ENCODE measurements at places on chromosomes 11 and 22.

- no peak for DNase-seq
These were observed 47.8 kb downstream of the PARVB start for GRCh38 chr22:44071781-44072326.

- no peak for DNase-seq
These were observed 29.8 kb upstream of the CREB3L1 start for GRCh38 chr11:46247659-46248058.

GRCh38 chr11:59273373-59273841 is 60.7 kb upstream of the MPEG1 start:
- no peak for DNase-seq

- DNase-seq: peak; percentile 14
These were observed 952.5 kb upstream of the FAT3 start for GRCh38 chr11:91272089-91272488.

DNA sequence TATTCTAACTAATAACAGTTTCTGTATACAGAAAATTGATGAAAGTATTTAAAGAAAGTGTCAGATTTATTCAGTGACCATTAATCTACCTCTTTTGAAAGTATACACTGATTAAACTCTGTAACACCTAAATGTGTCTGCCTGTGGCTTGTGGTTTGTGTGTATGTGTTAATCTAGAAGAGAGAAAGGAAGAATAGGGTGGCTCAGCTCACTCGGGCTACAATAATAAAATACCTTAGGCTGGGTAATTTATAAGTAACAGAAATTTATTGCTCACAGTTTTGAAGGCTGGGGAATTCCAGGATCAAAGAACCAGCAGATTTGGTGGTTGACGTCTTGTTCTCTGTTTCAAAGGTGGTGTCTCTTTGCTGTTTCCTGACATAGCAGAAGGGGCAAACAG is 13.6 kb upstream of the OR5AS1 start:
- no peak for DNase-seq

- DNase-seq: no peak
These were observed 62.4 kb upstream of the IGLL5 start for GRCh38 chr22:22825213-22825593.

GRCh38 chr11:119625206-119625978 is 103.6 kb downstream of the NECTIN1 start:
- DNase-seq: no peak

GRCh38 chr11:120098503-120099020 is 39.4 kb downstream of the TRIM29 start:
- no peak for DNase-seq

DNA sequence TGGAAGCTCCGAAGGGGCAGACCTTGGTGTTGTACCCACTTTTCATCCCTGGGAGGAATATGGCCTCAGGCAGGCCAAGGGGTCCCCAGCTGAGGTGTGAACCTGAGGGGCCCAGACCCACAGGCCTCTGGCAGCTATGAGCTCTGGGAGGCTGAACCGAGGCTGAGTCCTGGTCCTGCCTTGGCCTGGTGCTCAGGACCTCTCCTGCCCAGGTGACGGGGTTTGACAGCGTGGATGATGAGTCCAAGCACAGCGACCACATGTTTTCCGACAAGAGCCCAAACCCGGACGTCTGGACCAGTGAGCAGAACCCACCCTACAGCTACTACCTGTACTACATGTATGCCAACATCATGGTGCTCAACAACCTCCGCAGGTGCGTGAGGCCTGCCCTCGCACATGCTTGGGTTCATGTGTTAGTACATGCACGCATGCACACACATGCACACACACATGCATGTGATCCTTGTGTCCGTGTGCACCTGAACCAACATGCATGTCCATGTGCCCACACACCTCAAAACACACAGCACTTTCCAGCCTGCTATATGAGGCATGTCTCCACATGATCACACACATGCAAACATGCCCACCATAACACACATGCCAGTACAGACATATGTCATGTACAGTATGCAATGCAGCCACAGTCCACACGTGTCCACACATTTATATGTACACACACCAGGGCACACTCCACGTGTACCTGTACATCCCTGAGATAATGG is 40.9 kb downstream of the RNF141 start:
- no peak for DNase-seq

DNA sequence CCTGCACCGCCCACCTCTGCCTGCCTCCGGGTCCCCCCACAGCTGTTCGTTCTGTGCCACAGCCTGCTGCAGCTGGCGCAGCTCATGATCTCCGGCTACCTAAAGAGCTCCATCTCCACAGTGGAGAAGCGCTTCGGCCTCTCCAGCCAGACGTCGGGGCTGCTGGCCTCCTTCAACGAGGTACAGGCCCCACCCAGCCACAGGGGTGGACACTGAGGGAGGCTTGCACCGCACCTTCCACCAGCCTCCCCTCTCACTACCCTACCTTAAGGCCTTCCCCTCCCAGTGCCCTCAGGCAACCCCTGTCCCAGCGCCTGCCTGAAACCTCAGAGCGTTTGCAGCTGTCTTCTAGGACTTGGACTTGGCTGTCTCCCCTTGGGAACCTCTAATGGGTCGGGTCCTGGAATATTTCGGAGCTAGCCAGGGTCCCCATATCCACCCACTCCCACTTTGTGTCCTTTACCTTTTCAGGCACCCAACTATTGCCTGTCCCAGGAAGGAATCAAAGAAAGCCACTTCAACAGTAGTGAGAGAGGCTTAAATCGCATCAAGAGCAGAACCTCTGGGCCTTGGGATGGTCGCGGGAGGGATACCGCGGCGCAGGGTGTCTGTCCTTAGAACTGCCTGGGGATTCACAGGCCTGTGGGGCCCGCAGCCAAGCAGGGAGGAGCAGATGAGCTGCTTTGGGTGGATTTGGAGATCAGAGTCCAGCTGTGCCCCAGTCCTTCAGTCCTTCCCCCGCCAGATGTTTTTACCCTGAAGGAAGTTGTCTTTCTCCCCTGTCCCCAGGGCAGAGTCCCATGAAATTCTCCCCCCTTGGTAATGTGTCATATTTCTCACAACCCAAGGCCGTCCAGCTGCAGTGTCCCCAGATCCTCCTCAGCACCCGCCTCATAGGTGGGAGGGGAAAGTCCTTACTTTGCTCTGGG is 13.3 kb downstream of the SLCO2B1 start:
- no peak for DNase-seq

DNA sequence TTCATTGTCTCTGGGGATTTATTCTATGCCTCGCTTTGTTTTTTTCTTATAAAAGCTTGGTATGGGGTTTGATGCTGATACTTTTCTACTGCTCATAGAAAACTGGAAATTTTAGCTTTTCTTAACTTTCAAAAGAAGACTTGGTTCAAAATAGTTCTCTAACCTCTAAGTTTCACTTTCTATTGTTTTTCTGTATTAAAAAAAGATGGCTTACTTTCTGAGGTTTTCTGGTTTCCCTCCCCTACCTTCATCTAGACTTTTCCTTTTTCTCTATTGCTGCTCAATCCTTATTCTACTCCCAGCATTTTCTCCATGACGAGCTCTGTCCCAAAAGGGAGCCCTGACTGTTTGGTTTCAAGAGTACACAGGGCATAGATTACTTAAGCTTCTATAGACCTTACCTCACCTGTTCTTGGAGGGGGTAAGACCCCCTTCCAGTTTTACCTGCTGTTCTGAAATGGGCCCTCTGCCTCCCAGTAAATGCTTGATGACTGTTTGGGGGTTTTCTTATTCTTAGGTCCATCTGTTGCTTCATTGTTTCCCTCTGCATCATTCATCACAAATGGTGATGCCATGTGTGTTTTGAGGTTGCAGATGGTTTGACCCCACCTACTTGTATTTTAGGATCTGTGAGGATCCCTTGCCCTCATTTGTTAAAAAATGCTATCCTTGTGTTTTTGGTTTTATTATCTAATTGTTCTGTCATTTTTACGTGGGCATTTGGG is 29.5 kb downstream of the DNHD1 start:
- no peak for DNase-seq

- no peak for DNase-seq
These were observed 5.1 kb downstream of the FBLN1 start for GRCh38 chr22:45507798-45508197.

- DNase-seq: no peak
These were observed 44.9 kb upstream of the ST14 start for GRCh38 chr11:130114726-130115125.

GRCh38 chr11:67395555-67396258 is 3.9 kb downstream of the RAD9A start:
- DNase-seq: no peak

GRCh38 chr22:32964411-32965057 is 93.6 kb downstream of the SYN3 start:
- DNase-seq: no peak

GRCh38 chr11:69385144-69385820 is 91.3 kb downstream of the MYEOV start:
- no peak for DNase-seq

DNA sequence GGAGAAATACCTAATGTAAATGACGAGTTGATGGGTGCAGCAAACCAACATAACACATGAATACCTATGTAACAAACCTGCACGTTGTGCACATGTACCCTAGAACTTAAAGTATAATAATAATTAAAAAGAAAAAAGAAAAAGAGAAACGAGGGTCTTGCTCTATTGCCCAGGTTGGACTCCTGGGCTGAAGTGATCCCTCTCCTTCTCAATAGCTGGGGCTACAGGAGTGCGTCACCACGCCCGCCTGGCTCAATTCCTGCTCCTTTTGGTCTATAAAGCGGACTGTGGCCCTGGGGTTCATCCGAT is 521 bp upstream of the PTS start:
- DNase-seq: no peak

- no peak for DNase-seq
These were observed 15.8 kb downstream of the BLID start for GRCh38 chr11:122100037-122100755.

DNA sequence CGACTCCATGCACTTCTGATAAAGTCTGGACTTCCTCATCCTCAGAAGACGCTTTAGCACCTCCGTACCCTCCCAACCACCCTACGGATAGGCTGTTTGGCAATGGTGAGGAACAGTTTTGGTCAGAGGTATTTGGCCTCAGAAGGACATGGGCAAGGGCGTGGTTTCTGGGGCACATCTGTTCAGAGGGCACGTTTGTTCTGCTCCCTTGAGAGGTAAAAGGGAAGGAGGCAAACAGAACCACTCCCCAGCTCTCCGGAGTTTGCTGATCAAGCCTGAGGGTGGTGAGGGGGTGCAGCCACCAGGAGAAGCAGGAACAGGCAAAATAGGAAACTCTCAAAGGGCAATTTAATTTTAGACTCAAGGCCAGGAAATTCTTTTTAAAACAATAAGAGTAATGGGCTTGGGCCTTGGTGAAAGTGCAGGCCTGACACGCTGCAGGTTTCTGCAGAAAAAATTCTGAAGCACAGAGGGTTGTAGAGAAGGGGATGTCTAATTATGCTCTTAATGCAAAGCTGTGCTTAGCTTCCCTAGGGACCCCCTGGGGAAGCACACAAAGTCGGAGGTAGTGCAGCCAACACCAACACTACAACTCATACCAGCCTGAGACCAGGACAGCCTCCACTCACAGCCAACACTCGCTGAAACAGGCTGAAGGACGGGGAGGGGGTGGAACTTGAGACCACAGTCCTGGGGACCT is 23.3 kb downstream of the ETS1 start:
- no peak for DNase-seq

- peak; percentile 33 for DNase-seq
These were observed 26.0 kb upstream of the POLD3 start for GRCh38 chr11:74566146-74566960.

- no peak for DNase-seq
These were observed 3.6 kb upstream of the VWCE start for GRCh38 chr11:61298663-61299244.

DNA sequence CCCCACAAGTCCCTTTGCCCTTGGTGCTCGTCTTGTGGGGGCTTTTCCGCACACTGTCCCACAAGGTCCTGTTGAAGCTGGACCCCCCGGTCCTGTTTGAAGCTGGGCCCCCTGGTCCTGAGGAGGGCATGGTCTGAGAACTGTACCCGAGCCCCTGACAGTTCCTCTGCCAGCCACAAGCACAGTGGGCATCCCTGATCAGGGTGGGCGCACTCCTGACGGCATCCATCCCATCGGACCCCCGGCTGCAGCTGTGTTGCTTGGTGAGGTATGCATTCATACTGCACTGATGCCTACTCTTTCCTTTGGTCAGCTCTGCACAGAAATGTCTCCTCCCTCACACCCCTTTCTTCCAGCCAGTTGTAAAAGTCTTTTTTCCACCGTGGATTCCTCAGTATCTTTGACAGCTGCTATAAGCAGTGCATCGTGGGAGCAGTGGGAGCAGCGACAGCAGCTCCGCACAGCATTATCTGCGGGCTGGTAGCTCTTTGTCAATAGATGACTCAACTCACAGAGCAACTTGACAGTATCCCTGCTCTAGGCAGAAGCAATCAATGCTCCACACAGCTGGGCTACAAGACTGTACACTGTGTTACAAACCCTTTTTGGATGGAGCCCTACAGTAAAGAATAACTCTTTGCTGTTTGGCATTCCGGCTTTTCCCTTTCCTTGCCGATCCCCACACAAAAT is 1030.8 kb upstream of the CCDC90B start:
- peak; percentile 74 for DNase-seq

DNA sequence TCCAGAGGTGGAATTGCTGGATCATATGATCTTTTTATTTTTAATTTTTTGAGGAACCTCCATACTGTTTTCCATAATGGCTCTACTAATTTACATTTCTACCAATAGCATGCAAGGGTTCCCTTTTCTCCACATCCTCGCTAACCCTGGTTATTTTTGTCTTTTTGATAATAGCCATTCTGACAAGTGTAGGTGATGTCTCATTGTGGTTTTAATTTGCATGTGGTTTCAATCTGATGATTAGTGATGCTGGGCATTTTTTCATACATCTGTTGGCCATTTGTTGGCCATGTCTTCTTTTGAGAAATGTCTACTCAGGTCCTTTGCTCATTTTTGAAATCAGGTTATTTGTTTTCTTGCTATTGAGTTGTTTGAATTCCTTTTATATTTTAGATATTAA is 15.4 kb upstream of the OR4D5 start:
- DNase-seq: no peak

- no peak for DNase-seq
These were observed 49.7 kb downstream of the CD82 start for GRCh38 chr11:44615041-44615755.

GRCh38 chr11:57626895-57627294 is 22.8 kb downstream of the YPEL4 start:
- DNase-seq: no peak

DNA sequence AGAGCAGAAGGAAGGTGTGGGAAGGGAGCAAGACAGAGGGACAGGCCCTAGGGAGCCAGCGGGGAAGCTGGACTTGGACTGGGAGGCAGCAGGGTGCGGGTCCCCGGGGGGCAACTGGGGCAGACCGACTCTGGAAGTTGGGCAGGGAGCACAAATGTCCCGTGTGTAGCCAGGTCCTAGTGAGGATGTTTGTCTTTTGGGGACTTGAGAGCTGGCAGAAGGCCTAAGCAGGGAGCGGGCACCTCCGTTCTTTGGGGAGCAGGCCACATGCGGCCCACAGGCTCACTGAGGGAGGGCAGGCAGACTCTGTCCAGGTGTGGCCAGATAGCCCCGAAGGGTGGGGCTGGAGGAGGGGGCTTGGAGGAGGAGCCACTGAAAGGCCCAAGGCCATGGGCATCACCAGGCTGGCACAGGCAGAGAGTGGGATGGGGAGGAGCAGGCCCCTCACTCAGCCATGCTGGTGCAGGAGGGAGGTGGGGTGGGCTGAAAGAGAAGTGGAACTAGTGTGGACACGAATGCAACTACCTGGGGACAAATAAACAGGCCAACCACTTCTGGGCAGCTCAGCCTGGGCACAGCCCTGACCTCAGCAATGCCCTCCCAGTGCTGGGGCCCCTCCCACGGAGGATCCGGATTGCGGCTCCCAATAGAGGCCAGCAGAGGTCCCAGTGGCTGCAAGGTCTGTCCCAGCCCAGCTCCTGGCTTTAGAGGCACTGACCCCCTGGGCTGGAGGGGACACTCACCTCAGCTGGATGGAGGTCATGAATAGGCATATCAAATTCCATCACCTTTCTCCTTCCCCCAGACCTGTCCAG is 1.3 kb upstream of the SCARF2 start:
- DNase-seq: no peak
